Stimulated activated CD4-positive, alpha-beta T cell treated with anti-CD3 and anti-CD28 coated beads, Interleukin-1b, Interleukin-23, amount 100 ng/mL, for 1 hour (primary cell): ENCODE measurements at places on chromosomes 5 and 9.

DNA sequence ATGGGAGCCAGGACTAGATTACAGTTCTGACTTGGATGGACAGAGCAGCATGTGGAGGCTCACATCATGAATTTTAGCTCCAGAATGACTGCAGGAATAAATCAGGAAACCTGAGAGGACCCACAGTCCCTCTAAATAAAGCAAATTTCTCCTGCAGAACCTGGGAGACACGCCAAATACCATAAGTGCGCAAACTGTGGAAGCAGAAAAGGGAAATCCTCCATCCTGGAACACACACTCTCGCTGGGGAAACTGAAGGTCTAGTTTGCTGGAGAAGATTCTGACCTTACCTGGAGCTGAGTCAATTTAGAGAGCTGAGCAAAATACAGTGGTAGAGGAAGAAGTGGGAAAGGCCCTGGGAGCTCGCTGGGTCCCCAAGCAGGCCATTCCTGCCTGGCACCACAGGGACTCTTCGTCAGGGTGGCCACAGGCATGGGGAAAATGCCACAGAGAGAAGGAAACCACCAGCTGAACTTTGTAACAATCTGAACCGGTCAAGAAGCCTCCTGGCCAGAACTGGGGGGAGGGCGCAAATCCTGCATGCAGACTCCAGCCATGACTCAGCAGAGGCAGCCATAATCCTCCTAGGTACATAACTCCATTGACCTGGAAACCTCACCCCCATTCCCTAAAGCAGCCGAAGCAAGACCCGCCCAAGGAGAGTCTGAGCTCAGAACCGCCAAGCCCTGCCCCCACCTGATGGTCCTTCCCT lies 390.9 kb downstream of the LRRC70 start:
- no peak for DNase-seq

- DNase-seq, result no peak
Measured at GRCh38 chr5:154368041-154368800, 77.6 kb upstream of the SAP30L start.

GRCh38 chr5:4576908-4577307 lies 563.2 kb upstream of the ADAMTS16 start:
- DNase-seq, result no peak

- no peak for DNase-seq
Measured at GRCh38 chr9:134502809-134503211, 138.8 kb upstream of the COL5A1 start.

- DNase-seq, result no peak
Measured at GRCh38 chr9:73152953-73153352, 1.3 kb downstream of the ANXA1 start.

- DNase-seq, result no peak
Measured at GRCh38 chr9:79023134-79023580, 548.6 kb upstream of the TLE4 start.

- peak; percentile 13 for DNase-seq
Measured at GRCh38 chr9:134301387-134302129, 24.7 kb upstream of the RXRA start.
